H1 (cell line): ENCODE measurements at places on chromosomes 2 and 18. TPM values are rescaled to one million over a fixed set of nuclear protein-coding genes. Genes with fewer than 3 reads are reported as not detected.

- no peak within 1 kb of the TSS for H3K4me3 ChIP-seq
- H3K36me3 ChIP-seq, result peaks cover 8% of the 10 kb centered on the region; the same call in 1 of the 2 replicates
- no peak for DNase-seq
- H3K27me3 ChIP-seq, result no peaks in the 10 kb centered on the region
These were observed at the start of gene KCNJ13 for GRCh38 chr2:232776435-232776834. TSS of gene KCNJ13 (minus strand) at chr2:232776565. CDS start at chr2:232771362, 5,203 bp downstream.

- H3K4me1 ChIP-seq, result no peaks in the 10 kb centered on the region
- no peak overlapping the region for H3K27ac ChIP-seq
- no peaks in the 10 kb centered on the region for H3K27me3 ChIP-seq
These were observed 706.5 kb upstream of the FAM98A start for GRCh38 chr2:34305587-34305986.

CD28 gene
- not detected in 2 replicates for total RNA-seq

DNA sequence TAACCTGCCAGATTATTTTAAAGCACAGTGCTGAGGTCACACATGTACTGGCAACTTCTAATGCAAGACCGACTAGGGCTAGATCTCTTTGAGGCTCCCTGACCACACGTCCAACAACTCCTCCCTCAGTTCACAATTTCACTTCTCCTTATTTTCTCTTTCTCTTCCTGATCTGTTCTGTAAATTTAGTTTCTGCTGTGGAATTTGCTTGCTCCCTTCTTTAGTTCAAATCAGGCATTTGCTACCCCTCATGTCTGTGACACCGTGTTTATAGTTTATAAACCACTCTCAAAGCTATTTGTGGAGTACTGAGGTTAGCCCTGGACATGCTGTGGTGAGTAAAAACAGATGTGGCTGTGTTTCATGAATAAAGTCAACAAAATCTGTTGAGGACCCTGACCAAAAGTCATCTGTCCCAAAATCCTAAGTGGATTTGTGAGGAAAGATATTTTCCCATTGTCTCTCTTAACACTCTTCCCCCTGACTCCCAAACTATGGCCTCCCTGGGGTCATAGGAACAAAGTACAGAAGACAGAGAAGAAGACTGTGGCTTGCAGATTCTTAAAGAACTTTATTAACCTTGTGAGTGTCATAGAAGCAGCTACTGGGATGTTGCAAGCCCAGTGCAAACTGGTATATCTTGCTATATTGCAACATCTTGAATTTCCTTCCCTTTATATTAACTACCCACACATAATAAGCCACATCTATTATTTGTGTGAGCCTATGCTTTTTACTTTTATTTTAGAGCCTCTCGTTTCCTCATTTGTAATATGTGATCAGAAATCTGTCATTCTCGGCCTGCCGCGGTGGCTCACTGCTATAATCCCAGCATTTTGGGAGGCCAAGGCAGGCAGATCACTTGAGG lies 3.5 kb upstream of the NAGK start:
- H3K27me3 ChIP-seq, result no peaks in the 10 kb centered on the region
- no peaks in the 10 kb centered on the region for H3K36me3 ChIP-seq
- DNase-seq, result no peak
- H3K27ac ChIP-seq, result no peak overlapping the region

- no peaks in the 10 kb centered on the region for H3K27me3 ChIP-seq
- no peaks in the 10 kb centered on the region for H3K36me3 ChIP-seq
- no peak for DNase-seq
- no peak overlapping the region for H3K4me3 ChIP-seq
These were observed 7.6 kb downstream of the FSIP2 start for GRCh38 chr2:185745864-185746859.

SLC9A2 gene
- total RNA-seq, result 0.13 and 0.15 TPM in 2 replicates

GRCh38 chr18:2662990-2663389 lies 7.5 kb downstream of the SMCHD1 start:
- H3K36me3 ChIP-seq, result peaks cover 4% of the 10 kb centered on the region
- no peak overlapping the region for H3K27ac ChIP-seq
- H3K4me3 ChIP-seq, result no peak overlapping the region
- H3K27me3 ChIP-seq, result no peaks in the 10 kb centered on the region
- H3K4me1 ChIP-seq, result no peaks in the 10 kb centered on the region
- DNase-seq, result no peak

PXDN gene
- total RNA-seq, result 131 and 141 TPM in 2 replicates

GRCh38 chr18:21915546-21915945 lies 175.0 kb downstream of the MIB1 start:
- peaks cover 8% of the 10 kb centered on the region for H3K27me3 ChIP-seq
- no peaks in the 10 kb centered on the region for H3K4me1 ChIP-seq
- no peak overlapping the region for H3K27ac ChIP-seq

RAX gene
- total RNA-seq, result 0.52 and 0.80 TPM in 2 replicates

PIEZO2 gene
- 14.7 and 16.5 TPM in 2 replicates for total RNA-seq

- no peaks in the 10 kb centered on the region for H3K36me3 ChIP-seq
- H3K4me1 ChIP-seq, result no peaks in the 10 kb centered on the region
- no peak overlapping the region for H3K4me3 ChIP-seq
- no peaks in the 10 kb centered on the region for H3K27me3 ChIP-seq
- DNase-seq, result no peak
These were observed 149.0 kb downstream of the IKZF2 start for GRCh38 chr2:213002383-213002782.

GRCh38 chr2:219616550-219616949 lies 10.9 kb upstream of the SLC4A3 start:
- no peaks in the 10 kb centered on the region for H3K27me3 ChIP-seq
- H3K4me3 ChIP-seq, result no peak overlapping the region
- H3K36me3 ChIP-seq, result no peaks in the 10 kb centered on the region; the same call in 1 of the 2 replicates
- no peaks in the 10 kb centered on the region; the same call in 1 of the 2 replicates for H3K4me1 ChIP-seq
- DNase-seq, result no peak

GKN2 gene
- total RNA-seq, result not detected in 2 replicates

DNA sequence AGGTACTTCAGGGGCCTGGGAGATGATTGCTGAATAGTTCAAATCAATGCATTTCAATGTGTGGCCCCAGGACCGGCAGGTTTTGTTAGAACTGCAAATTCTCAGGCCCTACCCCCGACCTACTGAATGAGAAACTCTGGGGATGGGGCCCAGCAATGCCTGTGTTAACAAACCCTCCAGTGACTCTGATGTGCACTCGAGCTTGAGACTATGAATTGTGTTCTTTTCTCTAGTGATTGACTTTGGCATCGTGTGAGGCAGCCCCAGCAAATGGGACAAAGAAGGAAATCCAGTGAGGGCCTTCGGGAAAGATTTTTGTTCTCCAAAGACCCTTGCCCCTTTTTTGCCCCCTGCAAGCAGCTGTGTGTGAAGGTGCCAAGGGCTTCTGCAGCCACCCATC lies 22.4 kb downstream of the ALK start:
- no peak for DNase-seq
- peaks cover 1% of the 10 kb centered on the region for H3K27me3 ChIP-seq
- no peak overlapping the region for H3K27ac ChIP-seq
- no peak overlapping the region for H3K4me3 ChIP-seq
- H3K4me1 ChIP-seq, result peaks cover 18% of the 10 kb centered on the region
- no peaks in the 10 kb centered on the region for H3K36me3 ChIP-seq

GRCh38 chr2:96091711-96092572 lies 24.4 kb downstream of the ADRA2B start:
- no peak for DNase-seq
- no peak overlapping the region for H3K4me3 ChIP-seq
- no peaks in the 10 kb centered on the region for H3K36me3 ChIP-seq

IL18R1 gene
- 0.54 TPM in 1 of 2 replicates, not detected in the other for total RNA-seq

- peaks cover 8% of the 10 kb centered on the region for H3K4me1 ChIP-seq
- H3K27me3 ChIP-seq, result no peaks in the 10 kb centered on the region
- no peak for DNase-seq
- no peak overlapping the region for H3K27ac ChIP-seq
- no peaks in the 10 kb centered on the region for H3K36me3 ChIP-seq
These were observed 222.8 kb upstream of the HS6ST1 start for GRCh38 chr2:128541448-128541847.

- no peaks in the 10 kb centered on the region for H3K27me3 ChIP-seq
- no peaks in the 10 kb centered on the region for H3K36me3 ChIP-seq
- H3K4me3 ChIP-seq, result no peak overlapping the region
- no peak for DNase-seq
These were observed 105.0 kb downstream of the ACKR3 start for GRCh38 chr2:236674646-236675045.

GRCh38 chr2:128215897-128216642 lies 102.6 kb downstream of the HS6ST1 start:
- DNase-seq, result no peak
- no peaks in the 10 kb centered on the region for H3K27me3 ChIP-seq
- H3K4me1 ChIP-seq, result no peaks in the 10 kb centered on the region
- H3K36me3 ChIP-seq, result no peaks in the 10 kb centered on the region
- no peak overlapping the region for H3K4me3 ChIP-seq

GRCh38 chr2:223247136-223247535 lies 195.1 kb downstream of the KCNE4 start:
- H3K4me3 ChIP-seq, result no peak overlapping the region
- no peak overlapping the region for H3K27ac ChIP-seq

DNA sequence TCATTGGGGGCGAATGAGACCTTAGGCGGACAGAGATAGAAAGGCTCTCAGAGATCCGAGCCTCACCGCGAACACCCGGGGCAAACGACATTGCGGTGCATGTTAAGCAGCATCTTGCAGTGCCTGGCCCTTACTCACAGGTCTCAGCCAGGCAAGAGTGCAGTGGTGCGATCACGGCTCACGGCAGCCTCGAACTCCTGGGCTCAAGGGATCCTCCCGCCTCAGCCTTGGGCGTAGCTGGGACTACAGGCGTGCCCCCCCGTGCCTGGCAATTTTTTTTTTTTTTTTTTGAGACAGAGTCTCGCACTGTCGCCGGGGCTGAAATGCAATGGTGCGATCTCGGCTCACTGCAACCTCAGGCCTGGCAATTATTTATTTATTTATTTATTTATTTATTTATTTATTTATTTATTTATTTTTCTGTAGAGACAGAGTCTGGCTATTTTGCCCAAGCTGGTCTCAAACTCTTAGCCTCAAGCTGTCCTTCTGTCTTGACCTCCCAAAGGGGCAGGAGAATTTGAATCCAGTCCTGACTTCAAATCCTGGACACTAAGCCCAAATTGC lies 1.3 kb downstream of the LAMA3 start:
- peak overlapping the region; percentile 55 for H3K4me3 ChIP-seq
- DNase-seq, result peak; percentile 53
- H3K4me1 ChIP-seq, result no peaks in the 10 kb centered on the region
- H3K27me3 ChIP-seq, result peaks cover 35% of the 10 kb centered on the region

GRCh38 chr2:110219496-110220189 lies 7.3 kb upstream of the MTLN start:
- H3K27ac ChIP-seq, result no peak overlapping the region
- DNase-seq, result no peak
- H3K4me1 ChIP-seq, result no peaks in the 10 kb centered on the region
- H3K4me3 ChIP-seq, result no peak overlapping the region

GRCh38 chr2:14583802-14584201 lies 48.7 kb upstream of the LRATD1 start:
- H3K27ac ChIP-seq, result no peak overlapping the region
- DNase-seq, result no peak
- H3K4me1 ChIP-seq, result no peaks in the 10 kb centered on the region
- no peak overlapping the region for H3K4me3 ChIP-seq
- H3K27me3 ChIP-seq, result no peaks in the 10 kb centered on the region
- no peaks in the 10 kb centered on the region for H3K36me3 ChIP-seq

- no peaks in the 10 kb centered on the region for H3K27me3 ChIP-seq
- H3K36me3 ChIP-seq, result no peaks in the 10 kb centered on the region
- DNase-seq, result no peak
- no peak overlapping the region for H3K4me3 ChIP-seq
These were observed 616.1 kb downstream of the SLC4A3 start for GRCh38 chr2:220243571-220243970.

- no peaks in the 10 kb centered on the region for H3K4me1 ChIP-seq
- no peak overlapping the region for H3K27ac ChIP-seq
These were observed 11.1 kb upstream of the MOCOS start for GRCh38 chr18:36176177-36176584.

GYPC gene
- total RNA-seq, result 26.7 and 26.8 TPM in 2 replicates

WDR35 gene
- 22.6 and 25.5 TPM in 2 replicates for total RNA-seq

GRCh38 chr18:57915865-57916582 lies 112.9 kb upstream of the ATP8B1 start:
- DNase-seq, result no peak
- H3K4me1 ChIP-seq, result no peaks in the 10 kb centered on the region
- no peaks in the 10 kb centered on the region for H3K27me3 ChIP-seq

DNA sequence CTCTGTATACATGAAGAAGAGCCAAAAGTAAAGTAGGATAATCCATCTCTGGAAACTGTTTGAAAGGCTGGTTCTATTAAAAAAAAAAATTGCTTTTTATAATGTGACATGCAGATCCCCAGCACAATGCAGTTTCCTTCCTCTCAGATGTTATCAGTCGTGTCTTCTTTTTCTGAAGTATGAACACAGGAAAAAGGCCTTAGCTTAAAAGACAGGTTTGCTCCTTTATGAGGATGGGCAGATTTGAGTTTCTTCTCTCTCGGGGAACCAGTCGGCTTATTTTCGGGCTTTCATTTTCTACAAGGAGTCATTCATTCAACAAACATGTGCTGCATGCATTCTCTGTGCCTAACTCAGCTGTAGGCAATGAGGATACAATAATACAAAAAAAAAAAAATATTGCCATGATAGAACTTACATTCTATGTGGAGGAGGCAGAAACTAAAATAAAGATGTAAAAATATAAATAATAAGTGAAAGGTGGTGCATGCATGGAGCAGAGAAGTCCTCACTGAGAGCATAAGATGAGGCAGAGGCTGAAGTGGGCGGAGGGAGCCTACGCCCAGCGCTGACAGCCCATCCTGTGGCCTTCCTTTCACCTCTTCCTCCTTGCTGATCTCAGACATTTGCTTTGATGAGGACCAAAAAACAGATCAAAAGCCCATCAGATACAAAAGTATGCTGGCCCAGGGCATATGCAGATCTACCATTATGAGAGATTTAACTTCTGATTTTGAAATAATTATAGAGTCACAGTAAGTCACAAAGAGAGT lies at the start of gene CD226:
TSS of gene CD226 (minus strand) at position 513 of the 773 bp plus-strand sequence. CDS start at position 46, 467 bp downstream.
- H3K27me3 ChIP-seq, result no peaks in the 10 kb centered on the region
- H3K36me3 ChIP-seq, result no peaks in the 10 kb centered on the region; the same call in 1 of the 2 replicates
- no peak within 1 kb of the TSS for H3K27ac ChIP-seq
- no peak within 1 kb of the TSS for H3K4me3 ChIP-seq
- DNase-seq, result no peak

GRCh38 chr2:237628247-237629187 lies 1.1 kb downstream of the LRRFIP1 start:
- H3K27me3 ChIP-seq, result peaks cover 31% of the 10 kb centered on the region
- H3K36me3 ChIP-seq, result no peaks in the 10 kb centered on the region
- H3K4me1 ChIP-seq, result peaks cover 10% of the 10 kb centered on the region
- H3K4me3 ChIP-seq, result peak overlapping the region; percentile 56
- no peak overlapping the region for H3K27ac ChIP-seq

- no peaks in the 10 kb centered on the region for H3K4me1 ChIP-seq
- H3K4me3 ChIP-seq, result no peak overlapping the region
- no peak for DNase-seq
- no peak overlapping the region for H3K27ac ChIP-seq
- H3K27me3 ChIP-seq, result no peaks in the 10 kb centered on the region
These were observed 901.7 kb upstream of the LRRTM1 start for GRCh38 chr2:81206216-81206615.

DNA sequence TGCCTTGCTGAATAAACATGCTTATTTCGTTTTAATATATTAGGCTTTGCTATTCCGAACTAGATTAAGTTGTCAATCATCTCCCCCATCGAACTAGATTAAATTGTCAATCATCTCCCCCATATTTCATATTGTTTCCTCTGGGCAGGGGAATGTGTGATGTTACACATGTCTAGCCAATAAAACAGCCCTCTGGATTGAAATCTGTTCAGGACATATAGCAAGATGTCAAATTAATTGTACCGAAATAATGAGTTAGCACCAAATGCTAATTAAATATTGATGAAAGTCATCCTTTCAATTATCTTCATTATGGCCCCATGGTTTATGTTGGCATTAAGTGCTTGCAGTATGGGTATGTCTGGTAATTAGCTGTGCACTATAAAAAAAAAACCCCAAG lies 135.5 kb downstream of the SPOPL start:
- H3K36me3 ChIP-seq, result no peaks in the 10 kb centered on the region
- H3K4me3 ChIP-seq, result no peak overlapping the region
- no peak overlapping the region for H3K27ac ChIP-seq
- no peaks in the 10 kb centered on the region for H3K4me1 ChIP-seq
- H3K27me3 ChIP-seq, result no peaks in the 10 kb centered on the region
